SHP77 treated with DMSO at 0.1 percent for 48 hours (cell line): ENCODE measurements at places on chromosomes 4 and X.

- no peak for DNase-seq
These were observed 550.0 kb downstream of the STPG2 start for GRCh38 chr4:97593248-97593647.

- no peak for DNase-seq
These were observed 25.9 kb upstream of the GUCY1A1 start for GRCh38 chr4:155640751-155641150.

- no peak for DNase-seq
These were observed 85.4 kb downstream of the TIGD2 start for GRCh38 chr4:89196745-89197144.

GRCh38 chr4:83625821-83626220 lies 89.9 kb downstream of the GPAT3 start:
- DNase-seq: no peak

DNA sequence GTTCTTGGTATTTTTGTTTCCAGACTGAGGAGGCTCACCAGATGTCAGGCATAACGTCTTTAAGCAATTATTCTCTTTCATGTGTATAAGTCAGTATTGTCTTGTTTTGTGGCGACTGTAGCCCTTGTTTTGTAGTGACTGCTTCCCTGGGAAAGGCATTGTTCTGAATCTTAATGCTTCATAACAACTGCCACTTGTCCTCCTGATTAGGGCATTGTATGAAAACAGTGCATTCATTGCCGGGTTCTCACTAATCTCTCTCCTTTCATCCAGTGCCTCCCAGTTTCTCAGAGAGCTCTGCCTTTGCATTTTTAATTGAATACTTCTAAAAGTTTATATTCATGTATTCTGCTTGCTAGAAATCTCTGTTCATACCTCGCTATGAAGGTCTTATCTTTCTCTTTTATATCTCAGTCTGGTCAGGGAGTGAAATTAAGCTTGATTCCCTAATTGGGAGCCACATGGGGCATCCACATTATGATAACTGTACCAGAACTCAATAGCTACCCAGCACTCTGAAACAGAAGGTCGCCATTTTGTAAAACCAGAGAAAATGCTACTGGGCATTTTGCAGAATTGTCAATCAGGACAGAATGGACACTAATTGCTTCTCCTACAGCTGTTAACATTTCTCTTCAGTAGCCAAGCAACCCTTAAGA lies 149.8 kb downstream of the GBA3 start:
- no peak for DNase-seq

- DNase-seq: no peak
These were observed 18.9 kb downstream of the TCEAL1 start for GRCh38 chrX:103647630-103648029.

GRCh38 chr4:173765751-173766150 lies 235.7 kb upstream of the HAND2 start:
- no peak for DNase-seq

- DNase-seq: no peak
These were observed at the start of gene CYBB for GRCh38 chrX:37779857-37780256. Gene CYBB, plus strand, starts transcription at chrX:37780059. Its CDS starts 19 bp downstream, at chrX:37780078.
